WERI-Rb-1 (cell line): ENCODE measurements at places on chromosomes 6 and 20.

GRCh38 chr6:162533009-162533400, 194.6 kb downstream of the PRKN start:
- DNase-seq: no peak

GRCh38 chr6:95274686-95275235, 302.6 kb upstream of the MANEA start:
- DNase-seq: no peak

DNA sequence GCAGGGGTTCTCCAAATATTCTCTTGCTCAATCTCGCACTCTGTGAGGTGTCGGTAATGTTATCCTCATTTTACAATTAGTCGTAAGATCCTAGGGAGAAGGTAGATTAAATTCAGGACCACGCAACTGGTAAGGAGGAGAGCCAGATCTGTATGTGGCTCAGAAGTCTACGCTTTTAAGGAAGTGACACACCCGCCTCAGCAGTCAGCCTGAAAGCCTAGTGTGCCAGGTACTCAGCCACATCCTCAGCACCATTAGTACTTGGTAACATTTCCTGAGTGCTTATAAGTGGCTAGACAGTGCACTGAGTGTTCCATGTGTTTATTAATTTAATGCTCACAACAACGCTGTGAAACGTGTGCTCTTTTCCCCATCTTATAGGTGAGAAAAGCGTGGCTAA, 63.7 kb downstream of the DHX35 start:
- no peak for DNase-seq

- no peak for DNase-seq
Measured at GRCh38 chr6:25883536-25883935, 9.5 kb upstream of the SLC17A3 start.

- DNase-seq: no peak
Measured at GRCh38 chr6:87705070-87705691, 3.1 kb upstream of the AKIRIN2 start.

DNA sequence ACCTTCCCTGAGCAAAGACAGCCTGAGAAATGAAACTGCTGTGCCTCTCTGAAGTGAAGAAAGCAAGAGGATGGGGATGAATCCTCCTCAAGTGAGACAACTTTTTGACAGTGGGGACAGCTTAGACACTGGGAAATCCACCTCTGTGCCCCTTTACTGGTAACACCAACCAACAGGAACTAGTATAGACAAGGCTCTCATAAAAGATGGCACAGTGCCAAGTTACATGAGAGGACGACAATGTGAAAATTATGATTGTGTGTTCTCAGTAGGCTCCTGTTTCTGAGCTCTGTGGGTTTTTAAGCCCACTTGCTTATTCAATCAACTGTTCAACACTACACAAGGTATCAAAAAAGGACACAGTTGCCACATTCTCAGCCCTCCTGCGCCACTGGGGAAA, 41.6 kb upstream of the LYRM2 start:
- no peak for DNase-seq

DNA sequence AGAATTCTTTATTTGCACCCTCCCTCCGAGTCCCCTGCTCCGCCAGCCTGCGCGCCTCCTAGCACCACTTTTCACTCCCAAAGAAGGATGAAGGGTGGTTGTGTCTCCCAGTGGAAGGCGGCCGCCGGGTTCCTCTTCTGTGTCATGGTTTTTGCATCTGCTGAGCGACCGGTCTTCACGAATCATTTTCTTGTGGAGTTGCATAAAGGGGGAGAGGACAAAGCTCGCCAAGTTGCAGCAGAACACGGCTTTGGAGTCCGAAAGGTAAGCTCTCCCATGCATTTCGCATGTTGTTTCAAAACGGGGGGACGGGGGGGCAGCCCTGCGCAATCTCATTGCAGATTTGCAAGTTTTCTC, 357 bp downstream of the PCSK2 start:
- no peak for DNase-seq

- DNase-seq: no peak
Measured at GRCh38 chr6:158591134-158591809, 31.4 kb downstream of the TMEM181 start.

- DNase-seq: no peak
Measured at GRCh38 chr20:910870-911770, 5.0 kb downstream of the ANGPT4 start.

GRCh38 chr20:63882257-63883200, 12.4 kb upstream of the DNAJC5 start:
- DNase-seq: no peak

DNA sequence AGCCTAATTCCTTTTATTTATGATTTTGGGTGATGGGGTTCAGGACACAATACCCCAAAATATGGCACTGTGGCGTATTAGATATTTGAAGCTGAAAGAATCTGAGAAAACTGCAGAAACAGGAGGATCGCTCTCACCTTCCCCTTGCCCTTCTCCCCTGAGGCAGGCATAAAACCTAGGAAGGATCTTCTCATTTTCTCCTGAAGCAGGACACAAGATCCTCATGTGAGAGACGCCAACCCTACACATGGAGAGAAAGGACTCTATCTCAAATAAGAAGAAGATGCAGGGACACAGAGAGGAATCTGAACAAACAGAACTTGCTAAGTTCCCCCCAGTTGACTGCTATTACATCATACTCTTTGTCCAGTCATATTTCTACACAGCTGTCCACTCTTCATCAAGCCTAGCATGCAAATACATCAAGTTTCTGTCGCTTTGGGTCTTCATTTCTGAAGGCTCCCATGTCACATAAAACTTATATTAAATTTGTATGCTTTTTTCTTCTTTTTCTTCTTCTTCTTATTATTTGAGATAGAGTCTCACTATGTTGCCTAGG, 109.0 kb downstream of the DTNBP1 start:
- DNase-seq: no peak

DNA sequence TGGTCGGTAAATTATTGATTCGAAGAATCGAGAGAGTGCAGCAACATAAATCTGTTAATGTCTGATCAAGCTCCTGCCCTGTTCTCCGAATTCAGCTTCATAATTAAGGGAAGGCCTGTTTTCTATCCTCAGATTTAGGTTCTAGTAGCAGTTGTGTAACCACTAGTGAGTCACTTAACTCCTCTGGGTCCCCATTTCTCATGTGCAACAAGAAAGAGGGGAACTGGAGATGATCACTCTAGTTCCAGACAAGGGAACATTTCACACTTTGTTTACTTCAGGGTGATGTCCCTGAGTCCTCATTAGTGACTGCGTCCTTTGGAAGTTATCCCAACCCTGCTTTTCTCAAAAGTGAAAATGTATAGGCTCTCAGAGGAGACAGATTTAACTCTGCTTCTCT, 68.1 kb upstream of the RNF146 start:
- no peak for DNase-seq

- DNase-seq: peak; percentile 65
Measured at GRCh38 chr6:28134015-28134414, 7.7 kb upstream of the ZKSCAN8 start.

- no peak for DNase-seq
Measured at GRCh38 chr20:60167812-60168211, 209.6 kb downstream of the CDH26 start.

GRCh38 chr6:38261626-38262025, 378.1 kb downstream of the BTBD9 start:
- no peak for DNase-seq

GRCh38 chr6:134674562-134674961, 275.3 kb downstream of the ALDH8A1 start:
- no peak for DNase-seq

GRCh38 chr6:13470238-13471140, 16.9 kb downstream of the GFOD1 start:
- no peak for DNase-seq

DNA sequence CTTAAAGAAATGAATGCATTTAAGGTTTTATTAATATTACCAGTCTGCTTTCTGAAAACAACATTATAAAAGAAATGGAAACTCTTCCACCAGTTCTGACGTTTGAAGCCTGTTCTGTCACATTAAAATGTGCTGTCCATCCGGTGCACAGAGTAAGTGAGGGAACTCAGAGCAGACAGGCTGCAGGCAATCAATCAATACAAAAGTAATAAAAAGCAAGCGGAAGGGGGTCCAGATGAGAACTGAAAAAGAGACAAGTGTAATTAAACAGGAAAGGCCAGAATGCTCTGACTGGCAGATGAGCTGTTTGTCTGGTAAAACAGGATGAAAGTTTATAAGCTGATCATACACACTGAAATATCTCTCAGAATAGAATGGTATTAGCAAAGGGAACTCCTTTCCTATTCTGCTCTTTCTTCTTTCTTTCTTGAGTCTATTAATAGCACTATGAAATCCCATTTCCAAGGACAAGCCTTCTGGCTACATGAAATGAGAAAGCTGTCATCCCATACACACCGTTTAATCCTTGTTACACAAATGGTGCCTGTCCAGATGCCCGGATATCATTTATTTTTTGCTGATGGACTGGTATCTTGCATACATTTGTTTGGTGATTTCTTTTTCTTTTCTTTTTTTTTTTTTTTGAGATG, 94.3 kb downstream of the RAMACL start:
- DNase-seq: no peak

- no peak for DNase-seq
Measured at GRCh38 chr6:93954584-93954983, 535.2 kb upstream of the EPHA7 start.

DNA sequence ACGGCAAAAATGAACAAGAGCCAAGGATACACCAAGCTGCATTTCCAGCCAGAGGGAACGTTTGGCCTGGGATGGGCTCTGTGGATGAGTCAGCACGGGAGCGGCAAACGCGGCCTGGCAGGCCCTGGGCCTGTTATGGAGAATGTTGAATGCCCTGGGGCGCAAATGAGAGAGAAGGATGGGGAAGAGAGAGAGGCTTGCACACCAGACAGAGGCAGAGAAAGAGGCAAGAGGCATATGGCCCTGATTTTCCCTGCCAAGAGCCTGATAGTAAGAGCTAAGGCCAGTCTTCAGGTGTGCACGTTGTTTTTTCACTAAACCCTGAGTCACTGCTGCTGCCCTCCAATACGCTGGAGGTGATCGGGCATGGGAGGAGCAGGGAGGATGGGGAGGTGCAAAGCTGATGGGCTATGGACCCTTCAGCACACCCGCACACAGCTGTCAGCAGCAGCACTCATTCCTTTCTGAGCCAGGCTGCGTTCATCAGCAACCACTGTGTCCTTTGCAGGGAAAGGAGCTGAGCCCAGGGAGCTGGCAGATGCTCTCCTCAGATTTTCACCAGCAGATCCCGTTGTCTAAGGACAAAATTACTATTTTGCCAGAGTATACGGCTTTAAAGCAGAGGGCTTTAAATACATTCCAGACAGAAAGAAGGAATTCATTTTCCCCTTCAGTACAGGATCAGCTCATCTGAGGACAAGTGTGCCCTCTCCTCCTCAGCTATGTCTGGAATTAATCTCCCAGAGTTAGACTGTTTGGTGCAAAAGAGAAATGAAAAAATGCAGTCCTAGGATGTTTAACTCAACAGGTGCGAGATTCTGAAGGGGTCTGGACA, 61.7 kb upstream of the SLC22A23 start:
- no peak for DNase-seq

GRCh38 chr6:125200941-125201340, 47.4 kb downstream of the TPD52L1 start:
- DNase-seq: no peak

GRCh38 chr20:60463798-60464197, 505.6 kb downstream of the CDH26 start:
- no peak for DNase-seq

DNA sequence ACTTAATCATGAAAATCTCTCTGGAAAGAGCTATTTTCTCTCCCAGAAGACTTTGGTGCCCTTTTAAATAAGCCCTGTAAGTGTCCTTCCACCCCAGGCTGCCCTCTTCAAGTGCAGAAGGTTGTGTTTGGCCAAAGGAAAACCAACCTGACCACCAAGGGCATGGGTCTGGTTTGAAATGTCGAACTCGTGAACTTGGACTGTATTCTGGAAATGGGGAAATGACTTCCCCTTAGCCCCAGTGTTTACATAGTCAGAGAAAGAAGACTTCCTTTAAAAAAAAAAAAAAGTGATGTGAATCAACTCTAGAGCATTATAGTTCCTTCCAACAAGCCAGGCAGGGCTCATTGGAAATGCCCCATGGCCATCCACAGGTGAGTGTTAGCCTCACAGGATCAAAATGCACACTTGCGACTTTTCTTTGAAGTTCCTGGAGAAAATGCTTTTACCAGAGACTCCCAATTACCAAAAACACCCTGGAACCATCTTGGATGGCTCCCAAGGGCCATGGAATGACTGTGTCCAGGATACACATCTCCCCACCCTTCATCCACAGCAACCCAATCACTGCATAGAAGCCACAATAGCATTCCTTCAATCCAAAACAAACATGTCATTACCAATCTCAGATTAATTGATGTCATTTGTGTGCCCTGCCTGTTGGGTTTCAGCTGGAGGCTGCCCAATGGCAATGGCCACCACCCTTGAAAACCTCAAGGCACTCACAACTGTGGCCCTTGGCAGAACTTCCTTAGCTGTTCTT, 133.8 kb downstream of the CLIC5 start:
- no peak for DNase-seq

GRCh38 chr6:47263268-47263667, 46.4 kb downstream of the TNFRSF21 start:
- DNase-seq: no peak

DNA sequence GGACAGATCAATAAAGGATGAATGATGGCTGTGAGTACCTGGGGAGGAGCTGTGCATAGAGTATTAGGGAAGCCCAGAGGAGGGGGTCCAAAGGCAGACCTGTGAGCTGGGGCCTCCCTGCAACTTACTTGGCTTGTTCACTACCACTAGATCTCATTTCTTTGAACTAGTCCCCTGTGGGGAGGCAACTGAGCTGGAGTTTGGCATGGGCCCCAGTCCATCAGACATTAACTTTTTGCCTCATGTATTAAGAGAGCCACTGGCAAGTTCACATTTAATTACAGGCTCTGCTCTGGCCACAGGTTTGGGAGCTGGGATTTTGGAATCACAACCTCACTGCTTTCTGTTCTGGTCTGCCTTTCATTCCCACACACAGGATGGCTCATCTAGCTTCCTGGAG, 254.1 kb downstream of the PRL start:
- no peak for DNase-seq

DNA sequence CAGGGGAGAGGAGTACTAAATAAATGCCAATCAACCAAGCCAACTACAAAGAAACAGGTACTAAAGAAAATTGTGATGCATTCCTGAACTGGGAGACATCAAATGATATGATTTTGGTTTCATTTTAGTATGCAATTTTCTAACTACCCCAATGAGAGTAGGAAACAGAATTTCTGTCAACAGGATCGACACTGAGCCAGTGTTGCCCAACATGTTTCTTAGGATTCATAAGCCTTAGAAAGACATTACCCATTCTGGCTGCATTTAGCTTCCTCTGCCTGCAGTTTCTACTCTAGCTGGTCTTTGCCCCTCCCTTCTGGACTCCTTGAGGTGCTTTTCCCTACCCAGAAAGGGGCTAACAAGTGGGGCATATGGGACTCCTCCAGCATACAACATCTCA, 49.8 kb downstream of the KCTD20 start:
- DNase-seq: no peak

GRCh38 chr6:15508441-15508871, 154.4 kb downstream of the DTNBP1 start:
- no peak for DNase-seq

- DNase-seq: no peak
Measured at GRCh38 chr6:95847061-95847460, 168.7 kb upstream of the FUT9 start.

- no peak for DNase-seq
Measured at GRCh38 chr6:2695454-2696095, 55.1 kb downstream of the MYLK4 start.

GRCh38 chr6:124882579-124883393, 79.5 kb upstream of the RNF217 start:
- DNase-seq: no peak
